ENCODE measurements at places on chromosomes 16 and 17.

DNA sequence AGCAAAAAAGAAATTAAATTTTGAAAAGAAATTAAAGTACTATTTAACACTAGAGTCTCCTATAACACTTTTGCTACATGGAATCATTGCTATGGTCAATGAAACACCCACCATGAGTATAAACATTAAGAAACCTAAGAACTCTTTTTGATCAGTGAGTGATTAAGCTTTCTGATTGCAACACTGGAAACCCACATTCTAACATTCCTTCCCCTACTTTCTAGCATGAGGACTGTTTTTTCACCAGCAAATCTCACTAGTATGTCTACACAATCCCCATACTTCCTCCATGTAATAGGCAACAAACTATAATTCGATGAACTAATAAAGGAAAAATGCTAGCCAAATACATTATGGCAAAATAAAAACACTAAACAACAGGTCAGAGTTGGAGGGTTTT lies 54.7 kb downstream of the SKAP1 start:
- H3K4me1 ChIP-seq: no peaks in the 10 kb centered on the region
- H3K27me3 ChIP-seq: peaks cover 11% of the 10 kb centered on the region
- DNase-seq: no peak
- no peaks in the 10 kb centered on the region for H3K36me3 ChIP-seq
- H3K4me3 ChIP-seq: no peak overlapping the region

GRCh38 chr16:58500430-58501241 lies 693 bp downstream of the NDRG4 start:
- DNase-seq: no peak
- peaks cover 50% of the 10 kb centered on the region for H3K27me3 ChIP-seq
- H3K4me1 ChIP-seq: peaks cover 17% of the 10 kb centered on the region

- no peak overlapping the region for H3K27ac ChIP-seq
- H3K36me3 ChIP-seq: no peaks in the 10 kb centered on the region
- H3K4me3 ChIP-seq: no peak overlapping the region
- H3K27me3 ChIP-seq: no peaks in the 10 kb centered on the region
- DNase-seq: no peak
- H3K4me1 ChIP-seq: peaks cover 54% of the 10 kb centered on the region
These were observed 47.7 kb upstream of the ZNF750 start for GRCh38 chr17:82887255-82888164.

- no peak overlapping the region for H3K4me3 ChIP-seq
- H3K27me3 ChIP-seq: no peaks in the 10 kb centered on the region
- no peaks in the 10 kb centered on the region for H3K36me3 ChIP-seq
- no peak for DNase-seq
These were observed 54.9 kb downstream of the RAB11FIP4 start for GRCh38 chr17:31446195-31446967.

GRCh38 chr17:596763-597644 lies 117.6 kb downstream of the VPS53 start:
- DNase-seq: no peak
- no peaks in the 10 kb centered on the region for H3K36me3 ChIP-seq
- peak overlapping the region; percentile 6 for H3K27ac ChIP-seq
- no peak overlapping the region for H3K4me3 ChIP-seq
- peaks cover 6% of the 10 kb centered on the region for H3K4me1 ChIP-seq

GRCh38 chr16:9647981-9648701 lies 534.1 kb downstream of the GRIN2A start:
- H3K27ac ChIP-seq: no peak overlapping the region
- H3K36me3 ChIP-seq: no peaks in the 10 kb centered on the region
- no peak overlapping the region for H3K4me3 ChIP-seq

GRCh38 chr17:61794792-61795191 lies 68.5 kb downstream of the BRIP1 start:
- no peak overlapping the region for H3K4me3 ChIP-seq
- no peaks in the 10 kb centered on the region for H3K27me3 ChIP-seq
- no peaks in the 10 kb centered on the region for H3K36me3 ChIP-seq
- DNase-seq: no peak
- H3K4me1 ChIP-seq: no peaks in the 10 kb centered on the region
- no peak overlapping the region for H3K27ac ChIP-seq

DNA sequence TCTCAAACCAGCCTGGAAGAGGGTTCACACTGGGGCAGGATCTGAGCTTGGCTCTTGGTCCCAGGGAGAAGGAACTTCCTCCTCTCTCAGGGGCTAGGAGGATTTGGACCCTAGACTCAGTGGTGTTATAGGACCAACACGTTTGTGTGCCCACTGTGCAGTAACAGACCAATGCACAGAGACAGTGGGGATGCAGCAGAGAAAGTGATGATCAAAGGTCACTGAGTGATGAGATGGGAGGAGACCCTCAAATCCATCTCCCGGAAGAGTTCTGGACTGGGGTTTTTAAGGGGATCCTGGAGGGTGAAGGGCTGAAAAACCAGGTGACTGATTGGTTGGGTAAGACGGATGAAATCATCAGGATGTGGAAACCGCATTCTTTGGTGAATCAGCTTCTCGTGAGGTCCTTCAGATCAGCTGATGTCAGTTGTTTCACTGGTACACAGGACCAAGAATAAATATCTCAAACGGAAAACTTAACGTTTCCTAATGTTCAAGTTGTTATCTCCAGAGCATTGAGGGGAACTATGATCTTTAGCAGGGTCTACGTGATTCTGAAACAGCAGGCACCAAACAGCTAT lies 3.3 kb upstream of the VAC14 start:
- no peak overlapping the region for H3K4me3 ChIP-seq
- DNase-seq: no peak
- no peaks in the 10 kb centered on the region for H3K36me3 ChIP-seq
- no peak overlapping the region for H3K27ac ChIP-seq
- H3K27me3 ChIP-seq: peaks cover 5% of the 10 kb centered on the region

GRCh38 chr17:37429453-37429852 lies 22.8 kb downstream of the TADA2A start:
- no peak overlapping the region for H3K27ac ChIP-seq
- H3K4me1 ChIP-seq: no peaks in the 10 kb centered on the region
- no peaks in the 10 kb centered on the region for H3K27me3 ChIP-seq
- H3K4me3 ChIP-seq: no peak overlapping the region

- H3K36me3 ChIP-seq: no peaks in the 10 kb centered on the region
- H3K4me1 ChIP-seq: peaks cover 39% of the 10 kb centered on the region
- H3K27me3 ChIP-seq: no peaks in the 10 kb centered on the region
- H3K27ac ChIP-seq: no peak overlapping the region
- H3K4me3 ChIP-seq: no peak overlapping the region
These were observed 55.6 kb downstream of the COTL1 start for GRCh38 chr16:84562174-84562815.

DNA sequence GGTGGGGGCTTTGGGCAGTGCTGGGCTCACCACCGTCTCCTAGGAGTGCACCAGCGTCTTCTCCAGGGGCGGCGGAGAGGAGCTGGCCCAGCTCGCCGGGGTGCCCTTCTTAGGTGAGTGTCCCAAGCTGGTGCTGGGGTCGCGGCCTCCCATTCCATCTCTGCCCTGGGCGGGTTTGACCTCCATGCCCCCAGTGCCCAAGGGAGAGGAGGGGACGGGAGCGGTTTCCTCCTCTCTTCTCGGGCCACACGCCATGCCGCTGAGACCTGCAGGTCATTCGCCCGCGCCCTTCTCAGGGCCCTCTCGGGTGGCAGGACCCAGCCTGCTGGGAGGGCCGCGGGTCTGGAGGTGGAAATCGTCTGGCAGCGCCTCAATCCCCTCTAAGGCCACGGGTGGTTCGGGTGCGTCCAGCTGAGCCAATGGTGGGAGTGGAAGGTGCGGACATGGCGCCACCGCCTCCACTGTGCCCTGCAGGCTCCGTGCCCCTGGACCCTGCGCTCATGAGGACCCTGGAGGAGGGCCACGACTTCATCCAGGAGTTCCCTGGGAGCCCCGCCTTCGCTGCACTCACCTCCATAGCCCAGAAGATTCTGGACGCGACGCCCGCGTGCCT lies 5.3 kb downstream of the IGFALS start:
- DNase-seq: no peak
- H3K4me1 ChIP-seq: peaks cover 12% of the 10 kb centered on the region
- H3K4me3 ChIP-seq: no peak overlapping the region

DNA sequence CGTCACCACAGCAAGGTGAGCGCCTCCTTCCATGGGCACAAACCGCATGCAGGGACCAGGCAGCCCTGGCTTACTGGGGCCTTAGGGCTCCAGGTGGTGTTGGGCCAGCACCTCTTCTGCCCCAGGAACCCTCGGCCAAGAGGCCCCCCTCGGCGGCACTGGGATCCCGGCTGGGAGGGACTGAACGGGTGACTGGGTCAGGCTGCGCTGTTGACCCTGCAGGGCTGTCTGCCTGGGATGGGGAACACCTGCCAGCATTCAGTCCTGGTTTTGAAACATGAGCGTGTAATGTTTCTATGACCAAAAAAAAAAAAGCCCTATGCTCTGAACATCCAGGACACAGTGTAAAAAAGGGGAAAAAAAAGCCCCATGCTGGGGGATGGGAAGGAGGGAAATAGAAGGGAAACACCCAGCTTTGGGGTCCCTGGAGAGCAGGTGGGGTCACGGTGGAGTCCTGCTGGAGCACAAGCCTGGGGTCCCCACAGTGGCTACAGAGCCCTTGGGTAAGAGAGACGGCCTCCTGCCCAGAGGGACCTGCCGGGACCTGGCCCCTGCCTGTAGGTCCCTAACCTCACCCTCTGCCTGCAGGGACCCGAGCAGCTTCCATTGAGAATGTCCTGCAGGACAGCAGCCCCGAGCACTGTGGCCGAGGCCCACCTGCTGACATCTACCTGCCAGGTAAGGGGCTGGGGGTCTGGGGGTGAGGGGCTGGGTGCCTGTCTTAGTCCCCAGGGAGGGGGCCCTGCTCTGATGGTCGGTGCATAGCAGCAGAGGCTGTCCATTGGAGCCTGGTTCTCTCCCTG lies 9.9 kb upstream of the NUDT16L1 start:
- H3K4me3 ChIP-seq: no peak overlapping the region
- no peak for DNase-seq

- H3K4me1 ChIP-seq: no peaks in the 10 kb centered on the region
- DNase-seq: peak; percentile 38
- H3K27ac ChIP-seq: no peak overlapping the region
- H3K27me3 ChIP-seq: peaks cover 35% of the 10 kb centered on the region
- H3K36me3 ChIP-seq: no peaks in the 10 kb centered on the region
These were observed 6.8 kb downstream of the KIFC3 start for GRCh38 chr16:57795431-57795878.

Data from transverse colon (tissue), 4 donors.